Activated CD4-positive, alpha-beta T cell treated with anti-CD3 and anti-CD28 coated beads for 1 hour (primary cell): ENCODE measurements at places on chromosomes 11 and 22.

DNA sequence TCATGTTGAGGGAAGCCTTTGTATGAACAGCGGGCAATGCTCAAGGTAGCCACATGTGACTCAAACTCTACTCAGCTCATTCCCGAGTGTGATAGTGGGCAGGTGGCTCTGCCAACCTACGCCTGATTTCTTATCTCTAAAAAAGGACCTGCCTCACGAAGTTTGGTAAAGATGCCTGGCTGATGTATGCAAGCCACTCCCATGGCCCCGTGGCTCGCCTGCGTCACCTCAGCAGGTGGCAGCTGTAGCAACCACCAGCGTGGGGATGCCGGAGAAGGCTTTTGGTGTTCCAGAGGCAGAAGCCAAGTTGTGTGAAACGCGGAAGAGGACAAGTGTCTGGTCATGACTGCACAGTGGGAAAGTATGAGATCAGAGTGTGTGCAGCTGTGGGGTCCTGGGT lies 5.4 kb downstream of the FADS2 start:
- no peak for DNase-seq

- DNase-seq: peak; percentile 18
Measured at GRCh38 chr11:126989942-126990715, 10.4 kb downstream of the KIRREL3 start.

DNA sequence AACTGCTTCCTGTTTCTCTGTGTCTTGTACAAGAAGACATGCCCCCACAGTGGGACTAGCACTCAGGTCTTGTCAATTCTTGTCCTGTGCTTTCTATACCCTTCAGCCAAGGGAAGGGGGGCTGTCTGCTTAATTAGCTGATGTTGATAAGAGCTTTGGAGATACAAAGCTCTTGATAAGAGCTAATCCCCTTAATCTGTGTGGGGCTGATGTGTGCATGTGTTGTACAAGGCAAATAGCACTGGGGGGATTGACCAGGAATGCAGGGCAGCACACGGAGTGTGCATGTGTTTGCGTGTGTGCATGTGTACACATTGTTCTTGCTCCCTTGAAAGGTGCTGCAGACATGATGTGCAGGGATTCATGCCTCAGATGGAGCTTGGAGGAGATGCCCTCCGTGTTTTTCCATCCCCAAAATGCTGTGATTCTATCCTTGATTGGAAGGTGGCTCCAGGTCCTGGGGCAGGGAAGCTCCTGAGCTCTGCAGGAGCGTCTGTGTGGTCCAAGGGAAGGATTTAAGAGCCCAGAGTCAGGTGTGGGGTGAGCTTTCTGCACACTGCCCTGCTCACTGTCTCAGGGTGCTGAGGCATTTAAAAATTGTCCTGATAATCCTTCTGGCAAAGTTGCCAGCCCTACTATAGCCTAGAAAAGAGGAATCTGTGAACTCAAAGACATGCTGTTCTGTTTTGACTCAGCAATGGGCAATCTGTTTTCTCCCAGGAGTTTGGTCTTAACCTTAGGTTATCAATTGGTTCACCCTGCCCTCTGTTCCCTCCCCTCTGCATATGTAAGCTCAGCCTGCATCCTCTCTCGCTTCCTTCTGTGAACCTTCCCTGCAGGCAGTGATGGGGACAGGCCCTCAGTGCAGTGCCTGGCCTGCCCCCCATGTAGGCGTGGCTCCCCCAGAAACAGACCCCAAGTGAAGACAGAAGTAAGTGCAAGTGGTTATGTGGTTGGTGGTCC lies 102.0 kb downstream of the GRIK4 start:
- DNase-seq: no peak

DNA sequence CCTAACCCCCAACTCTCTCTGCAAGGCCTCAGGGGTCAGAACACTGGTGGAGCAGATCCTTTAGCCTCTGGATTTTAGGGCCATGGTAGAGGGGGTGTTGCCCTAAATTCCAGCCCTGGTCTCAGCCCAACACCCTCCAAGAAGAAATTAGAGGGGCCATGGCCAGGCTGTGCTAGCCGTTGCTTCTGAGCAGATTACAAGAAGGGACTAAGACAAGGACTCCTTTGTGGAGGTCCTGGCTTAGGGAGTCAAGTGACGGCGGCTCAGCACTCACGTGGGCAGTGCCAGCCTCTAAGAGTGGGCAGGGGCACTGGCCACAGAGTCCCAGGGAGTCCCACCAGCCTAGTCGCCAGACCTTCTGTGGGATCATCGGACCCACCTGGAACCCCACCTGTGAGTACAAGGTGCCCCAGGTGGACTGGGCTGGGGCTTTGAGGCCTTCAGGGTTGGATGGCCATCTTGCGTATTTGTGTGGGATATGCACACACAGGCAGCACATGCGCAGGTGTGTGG lies at the start of gene BEST1:
BEST1 (plus strand) TSS at position 317 of the 513 bp plus-strand sequence. CDS start 1,456 bp downstream, outside the sequence.
- no peak for DNase-seq

- no peak for DNase-seq
Measured at GRCh38 chr22:31239771-31240370, 27.8 kb downstream of the LIMK2 start.

DNA sequence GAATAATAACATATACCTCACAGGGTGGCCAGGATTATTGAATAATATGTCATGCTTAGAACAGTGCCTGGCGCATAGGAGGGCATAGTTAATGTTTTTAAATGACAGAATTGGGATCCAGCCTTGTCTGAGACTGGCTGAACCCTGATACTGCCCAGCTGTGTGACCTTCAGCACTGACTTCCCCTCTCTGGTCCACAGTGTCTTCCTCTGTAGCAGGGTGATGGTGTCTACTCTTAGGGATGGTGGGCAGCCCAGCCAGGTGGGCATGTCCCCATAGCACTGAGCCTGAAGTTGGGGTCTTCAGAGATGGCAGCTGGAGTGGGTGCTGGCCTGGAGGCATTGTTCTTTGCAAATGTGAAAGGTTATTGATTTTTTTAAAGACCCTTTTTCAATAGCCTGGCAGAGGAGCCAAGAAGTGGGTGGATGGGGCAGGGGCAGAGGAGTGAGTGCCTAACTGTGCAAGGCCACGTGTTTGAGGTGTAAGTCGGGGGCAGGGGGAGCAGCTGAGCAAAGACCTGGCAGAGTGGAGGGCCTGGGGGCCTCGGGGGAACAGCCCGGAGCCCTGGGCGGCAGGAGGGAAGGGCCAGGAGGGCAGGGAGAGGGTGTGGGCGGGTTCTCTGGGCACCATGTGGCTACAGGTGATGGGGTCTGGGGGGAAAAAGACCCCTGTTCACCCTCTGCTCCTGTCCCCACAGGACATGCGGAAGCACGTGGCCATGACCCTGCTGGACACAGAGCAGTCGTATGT lies 29.8 kb upstream of the RELT start:
- no peak for DNase-seq

GRCh38 chr11:22473586-22473985 lies 135.4 kb downstream of the SLC17A6 start:
- DNase-seq: no peak

DNA sequence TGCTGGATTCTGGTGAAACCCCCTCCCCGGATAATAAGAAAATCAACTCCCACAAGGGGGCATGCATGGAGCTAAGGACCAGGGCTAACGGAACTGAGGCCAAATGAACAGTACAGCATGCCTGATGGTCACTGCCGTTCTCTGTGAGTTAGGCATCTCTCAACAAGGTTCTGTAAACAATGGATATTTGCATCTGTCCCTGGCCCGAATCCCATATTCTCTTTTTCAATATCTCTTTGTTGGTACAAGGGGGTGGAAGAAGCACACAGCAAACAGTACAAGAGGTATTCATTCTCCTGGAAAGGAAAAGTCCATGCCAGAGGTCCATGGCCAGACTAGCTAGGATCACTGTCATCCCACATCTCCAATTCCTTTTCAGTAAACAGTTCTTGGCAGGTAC lies 32.2 kb upstream of the APOA1 start:
- no peak for DNase-seq

GRCh38 chr11:115333121-115333520 lies 171.1 kb downstream of the CADM1 start:
- DNase-seq: no peak

- no peak for DNase-seq
Measured at GRCh38 chr11:35810045-35810645, 133.7 kb upstream of the LDLRAD3 start.

- DNase-seq: no peak
Measured at GRCh38 chr11:1564535-1565172, 7.4 kb downstream of the DUSP8 start.

GRCh38 chr11:10474551-10474950 lies 19.5 kb downstream of the AMPD3 start:
- DNase-seq: no peak

DNA sequence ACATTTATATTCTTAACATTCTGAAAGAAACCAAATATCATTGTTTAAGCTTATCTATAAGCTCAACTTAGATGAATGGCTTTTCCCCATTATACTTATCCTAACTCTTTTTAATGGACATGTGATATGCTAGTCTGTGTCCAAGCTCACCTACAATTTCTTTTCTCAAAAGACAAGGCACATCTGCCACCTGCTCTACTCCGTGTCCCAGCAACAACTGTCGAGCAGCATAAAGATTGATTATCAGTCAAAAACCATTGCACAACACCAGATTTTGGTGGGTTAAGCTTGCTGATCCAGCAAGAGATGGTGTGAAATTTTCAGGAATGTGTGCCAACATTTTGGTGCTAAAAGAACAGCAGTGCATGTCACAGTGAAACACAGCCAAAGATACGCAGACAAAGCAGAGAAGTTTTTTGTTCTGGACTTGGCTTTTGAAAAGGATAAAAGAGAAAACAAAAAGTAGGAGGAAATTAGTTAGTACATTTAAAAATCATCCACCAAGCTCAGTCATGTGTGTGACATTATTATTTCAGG lies 65.8 kb downstream of the DCDC1 start:
- no peak for DNase-seq

DNA sequence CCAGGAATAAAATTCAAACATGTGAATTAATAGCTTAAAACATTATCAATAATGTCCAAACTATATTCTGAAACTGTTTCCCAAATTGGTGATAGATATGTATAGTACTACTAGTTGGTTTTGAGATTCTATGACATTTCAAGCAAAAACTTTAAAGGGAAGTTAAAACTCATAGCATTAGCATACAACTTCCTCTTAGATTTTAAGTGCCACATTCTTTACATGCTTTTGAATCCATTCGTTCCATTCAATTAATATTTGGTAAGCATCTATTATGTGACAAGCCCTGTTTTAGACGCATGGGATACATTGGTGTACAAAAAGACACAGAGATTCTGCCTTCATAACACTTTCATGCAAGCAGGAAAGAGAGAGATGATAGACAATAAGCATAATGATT lies 8.9 kb downstream of the PATL1 start:
- DNase-seq: no peak

- no peak for DNase-seq
Measured at GRCh38 chr11:95485115-95485900, 254.3 kb upstream of the SESN3 start.

DNA sequence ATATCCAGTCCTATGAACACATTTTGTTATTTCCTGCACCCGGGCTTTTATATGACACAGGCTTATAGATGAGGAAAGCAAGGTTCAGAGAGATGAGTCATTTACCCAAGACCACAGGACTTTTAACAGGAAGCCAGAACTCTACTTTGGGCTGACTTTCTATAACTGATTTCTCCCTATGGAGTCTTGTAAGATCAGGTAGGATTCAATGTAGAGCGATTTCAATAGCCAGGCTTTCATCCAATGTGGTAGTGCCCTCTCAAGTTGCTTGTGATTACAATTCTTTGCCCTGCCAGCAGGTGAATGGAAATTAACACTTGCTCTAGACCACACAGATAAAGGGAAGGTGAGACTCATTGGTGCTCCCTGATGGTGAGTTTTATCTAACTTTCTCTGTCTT lies 378.3 kb downstream of the INSC start:
- no peak for DNase-seq

GRCh38 chr11:46309814-46310259 lies 32.4 kb downstream of the CREB3L1 start:
- no peak for DNase-seq
